ENCODE measurements at places on chromosomes 1 and 21.

DNA sequence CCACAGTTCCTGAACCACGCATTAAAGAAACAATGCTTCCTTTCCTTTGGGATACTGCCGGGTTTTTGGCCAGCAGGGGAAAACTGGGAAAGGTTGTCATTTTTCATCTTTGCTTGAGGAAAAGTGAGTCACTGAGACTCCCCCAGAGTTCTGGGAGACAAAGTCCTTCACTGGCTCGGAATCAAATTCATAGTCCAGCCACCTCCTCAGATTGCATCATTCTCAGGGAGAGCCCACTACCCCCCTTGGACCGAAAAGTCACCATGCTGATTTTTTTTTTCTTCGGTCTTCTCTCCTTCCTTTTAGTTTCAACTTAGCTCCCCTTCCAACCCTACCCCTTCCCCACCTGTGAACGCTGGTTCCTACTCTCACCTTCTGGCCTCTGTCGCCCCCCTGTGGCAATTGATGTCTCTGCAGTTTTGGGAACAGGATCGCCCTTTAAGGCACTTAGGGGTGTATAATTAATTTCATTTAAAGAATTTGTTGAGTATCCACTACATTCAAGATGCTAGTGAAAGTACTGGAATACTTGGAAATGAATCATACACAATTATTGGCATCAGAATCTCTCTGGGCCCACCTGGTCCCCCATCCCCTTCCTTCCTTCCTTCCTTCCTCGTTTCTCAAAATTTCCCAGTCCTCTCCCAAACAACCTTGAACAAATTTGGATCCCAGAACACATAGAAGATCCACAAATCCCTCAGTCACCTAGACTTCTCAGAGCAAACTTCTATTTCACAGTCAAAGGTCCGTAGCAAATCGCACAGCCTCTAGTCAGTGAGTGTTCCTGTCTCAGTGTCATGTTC lies 6.9 kb downstream of the ACKR1 start:
- no peak for DNase-seq

GRCh38 chr1:184792450-184792969 lies 37.9 kb upstream of the EDEM3 start:
- peak; percentile 88 for DNase-seq

- DNase-seq, result no peak
These were observed 106.4 kb upstream of the MARK1 start for GRCh38 chr1:220421508-220421907.

GRCh38 chr1:14627608-14628489 lies 29.4 kb downstream of the KAZN start:
- DNase-seq, result no peak

- no peak for DNase-seq
These were observed 9.6 kb downstream of the EPHX1 start for GRCh38 chr1:225819346-225820192.

DNA sequence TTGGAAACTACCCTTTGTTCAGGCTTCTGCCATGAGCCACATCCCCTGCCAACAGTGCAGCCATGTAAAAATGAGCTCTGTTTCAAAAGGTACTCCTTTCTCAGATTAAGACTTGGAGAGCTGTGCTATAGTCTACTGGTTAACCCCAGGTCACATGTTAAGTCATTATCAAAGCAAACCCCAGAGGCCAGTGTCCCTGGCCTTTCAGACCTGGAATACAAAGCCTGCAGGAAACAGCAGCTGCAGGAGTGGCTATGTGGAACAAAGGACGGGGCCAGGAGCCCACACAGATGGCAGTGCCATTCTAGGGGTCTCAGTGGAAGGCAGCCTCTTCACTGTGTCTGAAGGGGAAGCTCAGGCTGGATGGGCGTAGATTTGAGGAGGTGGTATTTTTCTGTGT lies 6.7 kb downstream of the ZNF496 start:
- no peak for DNase-seq

- no peak for DNase-seq
These were observed 189.0 kb downstream of the RUNX1 start for GRCh38 chr21:34859976-34860653.

- DNase-seq, result no peak
These were observed 226.5 kb downstream of the SMYD3 start for GRCh38 chr1:246280551-246280950.

DNA sequence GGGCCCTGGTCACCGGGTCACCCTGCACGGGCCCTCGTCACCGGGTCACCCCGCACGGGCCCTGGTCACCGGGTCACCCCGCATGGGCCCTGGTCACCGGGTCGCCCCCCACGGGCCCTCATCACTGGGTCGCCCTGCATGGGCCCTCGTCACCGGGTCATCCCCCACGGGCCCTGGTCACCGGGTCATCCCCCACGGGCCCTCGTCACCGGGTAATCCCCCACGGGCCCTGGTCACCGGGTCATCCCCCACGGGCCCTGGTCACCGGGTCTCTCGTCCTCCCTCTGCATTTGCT lies 77.6 kb downstream of the RIPK4 start:
- DNase-seq, result no peak

GRCh38 chr1:116585886-116586285 lies 15.1 kb upstream of the CD58 start:
- DNase-seq, result no peak

- DNase-seq, result no peak
These were observed 72.5 kb downstream of the CDC42BPA start for GRCh38 chr1:227245613-227246320.

GRCh38 chr1:18090636-18091035 lies 17.0 kb upstream of the IGSF21 start:
- no peak for DNase-seq

DNA sequence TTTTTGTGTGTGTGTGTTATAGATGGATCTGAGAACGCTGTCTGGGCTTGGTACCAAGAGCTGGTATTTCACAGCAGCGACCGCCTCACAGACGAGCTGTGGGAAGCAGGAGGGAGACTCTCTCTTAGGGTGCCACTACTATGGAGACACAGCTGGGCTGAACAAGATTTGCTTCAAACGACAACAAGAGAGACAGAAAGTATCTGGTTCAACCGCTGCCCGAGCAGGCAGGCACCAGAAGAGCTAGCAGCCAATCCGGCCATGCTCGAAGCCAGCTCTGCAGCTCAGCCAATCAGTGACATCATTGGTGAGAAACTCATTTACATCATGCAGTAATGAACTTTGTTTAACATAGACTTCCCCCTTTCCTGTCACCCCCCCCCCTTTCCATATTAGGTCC lies 341.3 kb downstream of the USP25 start:
- DNase-seq, result no peak

DNA sequence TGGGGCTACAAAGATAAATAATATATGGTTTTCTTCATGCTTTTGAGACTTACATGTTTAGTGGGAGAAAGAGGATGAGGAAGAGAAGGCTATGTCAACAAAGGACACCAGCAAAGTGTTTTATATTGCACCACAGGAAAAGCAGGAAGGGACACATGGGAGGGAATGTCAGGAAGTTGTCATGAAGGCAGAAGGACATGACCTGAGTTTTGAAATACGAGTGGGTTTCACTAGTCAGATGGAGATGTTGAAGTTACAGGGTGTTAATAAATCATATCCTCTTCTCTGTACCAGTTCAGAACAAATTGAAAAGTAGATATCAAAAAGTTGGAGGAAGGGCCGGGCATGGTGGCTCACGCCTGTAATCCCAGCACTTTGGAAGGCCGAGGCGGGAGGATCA lies 18.2 kb upstream of the AGO1 start:
- DNase-seq, result no peak

- no peak for DNase-seq
These were observed 9.1 kb downstream of the SMAP2 start for GRCh38 chr1:40382601-40383000.

GRCh38 chr1:225361176-225361575 lies 66.7 kb downstream of the LBR start:
- no peak for DNase-seq

GRCh38 chr1:226677027-226678020 lies 61.8 kb downstream of the ITPKB start:
- DNase-seq, result peak; percentile 85

GRCh38 chr1:89546082-89546889 lies 21.7 kb downstream of the LRRC8B start:
- no peak for DNase-seq

DNA sequence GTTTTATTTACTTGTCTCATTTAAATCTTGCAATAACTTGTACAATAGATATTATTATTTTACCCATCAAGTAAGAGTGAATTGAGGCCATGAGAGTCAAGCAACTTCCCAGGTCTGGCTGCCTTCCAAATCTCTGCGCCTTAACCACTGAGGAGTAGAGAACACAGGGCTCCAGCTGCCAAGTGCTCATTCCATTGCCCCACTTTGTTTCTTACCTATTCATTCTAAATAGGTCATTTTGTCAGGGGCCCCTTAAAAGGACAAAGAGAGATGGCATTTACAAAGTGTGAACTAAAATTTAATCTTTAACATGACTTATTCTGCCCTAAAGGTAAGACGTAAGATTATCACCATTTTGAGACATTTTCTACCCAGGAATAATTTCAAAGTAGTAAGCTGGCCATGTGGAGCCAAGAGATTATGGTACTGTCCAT lies 3.5 kb downstream of the PPP1R15B start:
- DNase-seq, result peak; percentile 70

DNA sequence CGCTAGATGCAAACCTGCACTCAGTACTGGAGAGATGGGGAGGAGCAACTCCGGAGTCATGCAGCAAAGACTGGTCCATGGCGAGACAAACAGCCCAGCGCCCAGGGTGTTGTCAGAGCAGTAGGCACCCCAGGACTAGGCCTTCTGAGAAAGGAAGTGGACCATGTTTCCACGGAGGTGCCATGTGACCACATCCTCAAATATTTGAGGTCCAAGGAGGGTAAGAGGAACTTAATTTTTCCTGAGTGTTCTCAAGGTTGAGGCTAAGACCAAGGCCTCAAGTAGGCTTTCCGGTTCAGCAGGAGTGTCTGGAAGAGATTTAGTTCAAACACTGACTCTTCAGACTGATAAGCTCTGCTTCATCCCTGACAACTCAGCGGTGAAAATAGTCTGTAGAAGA lies 186.2 kb downstream of the RHOU start:
- DNase-seq, result no peak

DNA sequence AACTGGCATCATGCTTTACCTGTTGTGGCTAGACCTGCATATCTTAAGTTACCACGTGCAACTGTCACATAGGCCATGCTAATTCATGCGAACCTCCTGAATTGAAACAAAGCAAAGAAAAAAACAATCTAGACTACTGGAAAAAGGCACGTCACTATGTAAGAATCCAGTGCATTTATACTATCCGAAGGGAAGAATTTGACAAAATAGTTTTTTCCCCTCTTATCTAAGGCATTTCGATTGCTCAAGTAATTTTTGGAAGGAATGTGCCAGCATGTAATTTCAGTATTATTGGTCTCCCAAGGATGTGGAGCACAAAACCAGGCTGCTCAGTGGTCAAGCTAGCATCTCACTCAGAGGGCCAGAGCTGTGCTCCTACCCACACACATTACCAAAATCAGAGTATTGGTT lies 31.5 kb upstream of the C1orf198 start:
- no peak for DNase-seq

GRCh38 chr21:46067505-46068201 lies 30.3 kb upstream of the COL6A2 start:
- DNase-seq, result no peak

Data from mucosa of gallbladder (tissue), 1 donor.